ENCODE measurements at places on chromosomes 6 and 20. TPM values are rescaled to one million over a fixed set of nuclear protein-coding genes. Genes with fewer than 3 reads are reported as not detected.

GRCh38 chr6:1759870-1760269 is 150.2 kb downstream of the FOXC1 start:
- H3K36me3 ChIP-seq, result no peaks in the 10 kb centered on the region
- no peaks in the 10 kb centered on the region for H3K27me3 ChIP-seq
- no peak for DNase-seq
- no peak overlapping the region for H3K27ac ChIP-seq
- peaks cover 7% of the 10 kb centered on the region for H3K4me1 ChIP-seq
- H3K4me3 ChIP-seq, result no peak overlapping the region

Gene HLA-DRB5
- polyA plus RNA-seq, result 17.0 TPM

DNA sequence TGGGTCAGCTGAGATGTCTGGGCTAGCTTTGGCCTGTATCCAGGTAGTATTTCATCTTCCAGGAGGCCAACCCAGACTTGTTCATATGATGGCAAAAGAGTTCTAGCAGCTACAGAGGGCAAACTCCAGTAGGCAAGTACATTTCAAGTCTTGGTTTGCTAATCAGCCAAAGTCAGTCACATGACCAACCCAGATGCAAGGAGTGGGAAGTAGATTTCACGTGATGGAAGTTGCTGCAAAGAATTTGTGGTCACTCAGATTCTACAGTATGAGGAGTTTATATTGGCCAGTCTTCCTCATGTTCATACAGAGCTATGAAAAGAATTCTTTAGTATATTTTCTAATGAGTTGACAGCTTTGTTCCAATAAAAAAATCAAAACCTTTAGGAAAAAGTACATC is 101.8 kb downstream of the PHACTR1 start:
- DNase-seq, result no peak
- no peaks in the 10 kb centered on the region for H3K36me3 ChIP-seq
- H3K4me3 ChIP-seq, result no peak overlapping the region
- H3K27ac ChIP-seq, result no peak overlapping the region
- H3K4me1 ChIP-seq, result no peaks in the 10 kb centered on the region

DNA sequence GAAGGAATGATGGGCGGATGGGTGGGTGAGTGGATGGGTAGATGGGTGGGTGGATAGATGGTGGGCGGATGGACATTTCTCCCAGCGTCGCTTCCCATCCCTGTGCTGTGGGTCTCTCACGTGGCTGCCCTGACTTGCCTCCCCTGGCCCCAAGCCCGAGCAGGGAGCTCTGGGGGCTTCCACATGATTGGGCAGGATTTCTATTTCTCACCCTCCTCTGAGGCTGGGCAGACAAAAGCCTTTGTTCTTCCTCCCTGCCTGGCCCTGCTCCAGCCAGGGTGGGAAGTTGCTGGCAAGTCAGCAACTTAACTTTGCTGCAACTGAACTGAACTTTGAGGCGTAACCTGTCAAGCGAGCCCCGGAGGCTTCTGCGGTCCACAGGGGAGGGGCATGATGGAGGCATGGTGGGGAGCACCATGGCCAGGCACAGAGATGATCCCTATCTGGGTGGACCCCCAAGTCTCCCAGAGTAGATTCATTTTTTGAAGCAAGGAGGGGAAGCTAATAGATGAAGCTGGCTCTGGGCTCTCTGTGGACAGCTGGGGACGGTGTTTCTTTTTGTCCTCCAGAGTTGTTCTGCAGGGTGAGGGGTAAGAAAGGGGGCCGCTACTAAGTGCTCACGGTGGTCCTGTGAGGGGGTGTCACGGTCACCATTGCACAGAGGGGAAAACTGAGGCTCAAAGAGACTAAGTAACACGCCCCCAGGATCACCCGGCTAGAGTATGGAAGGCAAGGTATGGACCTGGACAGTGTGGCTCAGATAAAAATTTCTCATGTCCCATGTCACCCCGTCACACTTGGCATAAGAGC is 140.1 kb downstream of the CEBPB start:
- peaks cover 5% of the 10 kb centered on the region for H3K4me1 ChIP-seq
- H3K27ac ChIP-seq, result no peak overlapping the region
- H3K4me3 ChIP-seq, result no peak overlapping the region
- no peak for DNase-seq
- no peaks in the 10 kb centered on the region for H3K27me3 ChIP-seq
- no peaks in the 10 kb centered on the region for H3K36me3 ChIP-seq

Gene MOCS3
- 5.5 TPM for polyA plus RNA-seq

Gene SIM1
- not detected for polyA plus RNA-seq

DNA sequence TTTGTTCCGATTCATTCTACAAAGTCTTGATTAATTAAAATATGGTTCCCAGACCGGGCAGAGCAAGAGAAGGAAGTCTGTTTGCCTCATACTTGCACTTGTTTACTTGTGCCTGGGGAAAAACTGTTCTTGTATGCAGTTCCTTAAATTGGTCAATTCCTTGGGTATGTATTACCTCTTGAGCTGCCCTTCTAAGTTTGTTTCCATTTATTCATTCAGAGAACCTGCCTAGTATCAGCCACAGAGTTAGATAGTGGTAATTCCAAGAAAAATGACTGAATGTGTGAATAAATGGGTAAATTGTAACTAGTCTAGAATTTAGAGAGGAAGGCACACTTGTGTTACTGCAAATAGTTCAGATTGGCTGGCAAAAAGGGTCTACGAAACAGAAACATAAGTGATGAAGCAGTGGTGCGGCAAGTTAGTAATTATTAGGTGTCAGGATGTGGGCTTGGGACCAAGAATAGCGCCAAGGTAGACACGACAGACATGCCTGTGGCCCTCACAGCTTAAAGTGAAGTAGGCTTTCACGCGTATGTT is 525 bp upstream of the MAK start:
- peaks cover 3% of the 10 kb centered on the region for H3K4me1 ChIP-seq
- H3K27ac ChIP-seq, result no peak overlapping the region
- H3K27me3 ChIP-seq, result peaks cover 25% of the 10 kb centered on the region
- no peaks in the 10 kb centered on the region for H3K36me3 ChIP-seq
- H3K4me3 ChIP-seq, result peak overlapping the region; percentile 59
- no peak for DNase-seq

Gene MATN4
- polyA plus RNA-seq, result 0.50 TPM

Gene REM1
- not detected for polyA plus RNA-seq

Gene C6orf141
- polyA plus RNA-seq, result 4.5 TPM

GRCh38 chr6:140921366-140922226 is 1211.1 kb upstream of the GJE1 start:
- DNase-seq, result peak; percentile 79
- no peaks in the 10 kb centered on the region for H3K27me3 ChIP-seq
- H3K36me3 ChIP-seq, result no peaks in the 10 kb centered on the region
- H3K4me1 ChIP-seq, result no peaks in the 10 kb centered on the region

Gene LAMA4
- polyA plus RNA-seq, result 8.4 TPM

Gene DUSP15
- polyA plus RNA-seq, result 10.2 TPM

DNA sequence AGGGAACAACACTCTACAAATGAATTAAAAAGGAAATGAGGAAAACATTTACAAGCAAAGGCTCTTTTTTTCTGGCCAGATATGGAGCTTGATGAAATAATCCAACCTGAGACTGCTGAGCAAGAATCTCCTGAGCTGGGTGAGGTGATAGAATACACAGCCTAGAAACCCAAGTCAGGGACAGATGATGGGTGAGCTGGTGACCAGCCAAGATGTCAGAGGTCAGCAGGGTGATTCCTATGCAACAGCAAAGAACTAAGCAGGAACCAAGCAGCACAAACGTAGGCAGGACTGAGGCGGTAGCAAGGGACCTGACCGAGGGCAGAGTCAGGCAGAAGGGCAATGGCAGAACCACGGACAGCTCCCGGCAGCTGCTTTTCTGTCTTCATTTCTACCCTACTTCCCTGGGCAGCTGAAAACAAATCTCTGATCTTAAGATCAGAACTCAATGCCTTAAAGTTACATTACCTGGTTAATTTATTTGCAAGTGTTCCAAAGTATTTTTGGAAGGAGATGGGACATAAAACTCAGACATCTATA is 75.1 kb downstream of the CDC40 start:
- peak; percentile 63 for DNase-seq

GRCh38 chr6:149064001-149064659 is 253.4 kb upstream of the TAB2 start:
- H3K4me1 ChIP-seq, result peaks cover 27% of the 10 kb centered on the region
- no peaks in the 10 kb centered on the region for H3K27me3 ChIP-seq
- no peaks in the 10 kb centered on the region for H3K36me3 ChIP-seq
- no peak overlapping the region for H3K4me3 ChIP-seq

DNA sequence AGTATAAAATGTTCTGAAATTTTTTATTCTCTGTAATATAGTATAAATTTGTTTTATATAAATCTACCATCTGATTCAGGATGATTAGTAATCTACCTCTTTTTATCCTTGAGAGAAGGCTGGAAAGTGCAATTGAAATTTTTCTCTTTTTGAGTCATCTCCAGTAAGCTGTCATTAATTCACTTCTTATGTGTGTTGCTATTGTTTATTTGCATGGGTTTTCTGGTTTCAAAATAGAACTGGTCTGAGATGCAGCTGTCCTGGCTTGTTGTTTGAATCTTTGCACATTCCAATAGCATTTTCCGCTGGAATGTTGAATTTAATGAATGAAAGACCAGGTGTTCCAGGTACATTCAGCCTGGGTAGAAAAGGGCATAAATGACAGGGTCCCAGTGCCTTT is 24.3 kb upstream of the TAB2 start:
- H3K4me3 ChIP-seq, result no peak overlapping the region
- DNase-seq, result no peak
- no peaks in the 10 kb centered on the region for H3K4me1 ChIP-seq
- no peaks in the 10 kb centered on the region for H3K27me3 ChIP-seq

Gene FAM83D
- 6.3 TPM for polyA plus RNA-seq

Gene SYNDIG1
- 2.3 TPM for polyA plus RNA-seq

- H3K4me1 ChIP-seq, result peaks cover 3% of the 10 kb centered on the region
- peak overlapping the region; percentile 85 for H3K27ac ChIP-seq
- H3K4me3 ChIP-seq, result no peak overlapping the region
- no peaks in the 10 kb centered on the region for H3K36me3 ChIP-seq
- H3K27me3 ChIP-seq, result no peaks in the 10 kb centered on the region
These were observed 38.3 kb upstream of the LTV1 start for GRCh38 chr6:143804835-143805239.

DNA sequence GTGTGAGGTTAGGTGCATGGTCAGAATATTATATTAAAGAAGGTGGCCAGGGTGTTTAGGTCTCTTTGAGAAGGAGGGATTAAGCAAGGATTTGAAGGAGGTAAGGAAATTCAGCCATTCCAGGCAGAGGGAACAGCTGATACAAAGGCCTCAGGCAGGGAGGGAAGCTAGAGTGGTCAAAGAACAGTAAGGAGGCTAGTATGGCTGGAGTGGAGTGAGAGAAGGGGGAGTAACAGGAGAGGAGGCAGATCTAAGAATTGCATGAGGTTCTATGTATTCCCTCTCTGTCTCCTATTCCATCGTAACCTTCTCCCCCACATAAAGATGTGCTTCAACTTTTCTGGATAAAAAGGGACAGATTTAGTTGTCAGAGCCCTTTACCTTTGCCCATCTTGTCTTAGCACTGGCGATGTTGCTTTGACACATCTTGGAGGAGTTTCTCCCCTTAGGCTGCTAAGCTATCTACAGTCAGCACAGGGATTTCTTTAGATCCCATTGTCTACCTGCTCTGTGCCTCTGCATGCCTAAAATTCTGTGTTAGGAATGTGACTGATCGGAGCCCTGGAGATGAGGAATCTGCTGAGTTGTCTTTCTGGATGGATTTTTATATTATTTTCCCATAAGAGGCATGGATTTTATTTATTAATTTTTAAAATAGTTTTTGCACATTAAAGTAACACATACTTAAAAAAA is 59.9 kb downstream of the KLHL31 start:
- no peaks in the 10 kb centered on the region for H3K27me3 ChIP-seq
- no peak for DNase-seq
- peaks cover 4% of the 10 kb centered on the region for H3K4me1 ChIP-seq
- H3K36me3 ChIP-seq, result no peaks in the 10 kb centered on the region

DNA sequence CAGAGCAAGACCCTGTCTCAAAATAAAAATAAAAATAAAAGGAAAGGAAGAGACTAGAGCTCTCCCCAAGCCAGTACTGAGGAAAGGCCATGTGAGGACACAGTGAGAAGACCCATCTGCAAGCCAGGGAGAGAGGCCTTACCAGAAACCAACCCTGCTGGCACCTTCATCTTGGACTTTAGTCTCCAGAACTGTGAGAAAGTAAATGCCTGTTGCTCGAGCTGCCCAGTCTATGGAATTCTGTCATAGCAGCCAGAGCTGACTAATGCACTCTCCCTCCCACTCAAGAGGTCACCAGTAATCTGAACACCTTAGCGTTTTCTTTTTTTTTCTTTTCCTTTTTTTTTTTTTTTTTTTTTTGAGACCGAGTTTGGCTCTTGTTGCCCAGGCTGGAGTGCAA is 7.3 kb upstream of the PRPH2 start:
- no peaks in the 10 kb centered on the region for H3K27me3 ChIP-seq
- H3K27ac ChIP-seq, result no peak overlapping the region
- H3K36me3 ChIP-seq, result no peaks in the 10 kb centered on the region
- DNase-seq, result peak; percentile 59
- no peak overlapping the region for H3K4me3 ChIP-seq
- no peaks in the 10 kb centered on the region for H3K4me1 ChIP-seq

GRCh38 chr6:152161501-152161900 is 354.0 kb downstream of the ESR1 start:
- no peak overlapping the region for H3K4me3 ChIP-seq
- DNase-seq, result no peak
- H3K36me3 ChIP-seq, result no peaks in the 10 kb centered on the region
- no peaks in the 10 kb centered on the region for H3K27me3 ChIP-seq
- H3K27ac ChIP-seq, result no peak overlapping the region

DNA sequence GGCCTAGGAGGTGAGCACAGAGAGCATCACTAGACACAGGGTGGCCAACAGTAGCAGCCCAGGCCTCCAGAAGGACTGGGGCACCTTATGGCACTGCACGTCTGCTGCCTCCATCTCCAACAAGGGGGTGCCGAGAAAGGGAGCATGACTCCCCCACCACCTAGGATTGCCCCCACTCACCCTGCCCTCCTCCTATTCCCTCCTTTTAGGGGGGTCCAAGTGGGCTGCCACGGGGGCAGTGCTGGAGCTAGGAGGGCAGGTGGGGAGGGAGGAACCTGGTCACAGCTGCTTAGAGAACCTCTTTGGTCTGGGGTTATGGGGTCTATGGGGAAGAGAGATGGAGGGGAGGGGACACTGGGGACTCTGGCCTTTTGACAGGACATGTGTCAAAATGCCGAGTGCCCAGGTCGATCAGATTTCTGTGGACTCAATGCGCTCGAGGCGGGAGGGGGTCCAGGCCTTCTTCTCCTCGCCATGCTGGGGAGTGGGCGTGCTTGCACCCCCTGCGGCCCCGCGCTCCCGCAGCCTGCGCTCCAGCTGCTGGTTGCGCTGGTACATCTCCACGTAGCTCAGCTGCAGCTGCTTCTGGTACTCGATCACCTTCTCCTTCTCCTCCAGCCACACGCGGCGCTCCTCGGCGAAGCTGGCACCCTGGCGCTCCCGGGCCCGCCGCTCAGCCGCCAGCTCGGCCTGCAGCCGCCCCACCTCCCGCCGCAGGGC is 4.5 kb upstream of the FASTKD5 start:
- H3K36me3 ChIP-seq, result no peaks in the 10 kb centered on the region
- DNase-seq, result no peak
- peaks cover 17% of the 10 kb centered on the region for H3K4me1 ChIP-seq
- no peaks in the 10 kb centered on the region for H3K27me3 ChIP-seq
- no peak overlapping the region for H3K4me3 ChIP-seq

DNA sequence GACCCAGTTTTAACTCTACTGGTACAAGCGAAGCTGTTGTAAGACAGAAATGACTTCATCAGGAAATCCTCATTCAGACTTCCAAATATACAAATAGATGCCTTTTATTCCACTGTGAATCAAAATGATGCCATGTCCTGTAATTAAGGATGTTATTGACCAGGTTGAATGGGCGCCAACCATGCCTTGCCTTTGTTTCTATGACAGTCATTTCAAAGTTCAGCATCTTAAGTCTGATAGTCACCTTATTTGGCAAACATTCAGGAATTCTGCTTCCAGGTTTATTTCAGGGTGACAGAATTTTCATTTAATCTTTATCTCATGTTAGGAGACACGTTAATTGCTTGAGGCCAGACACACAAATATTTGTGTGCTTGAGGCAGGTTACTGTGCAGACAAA is 592.8 kb upstream of the JAG1 start:
- no peaks in the 10 kb centered on the region for H3K36me3 ChIP-seq
- peaks cover 15% of the 10 kb centered on the region for H3K4me1 ChIP-seq
